ENCODE measurements at places on chromosomes 1 and 21.

GRCh38 chr1:51754666-51755065 lies 123.9 kb downstream of the NRDC start:
- DNase-seq: no peak

DNA sequence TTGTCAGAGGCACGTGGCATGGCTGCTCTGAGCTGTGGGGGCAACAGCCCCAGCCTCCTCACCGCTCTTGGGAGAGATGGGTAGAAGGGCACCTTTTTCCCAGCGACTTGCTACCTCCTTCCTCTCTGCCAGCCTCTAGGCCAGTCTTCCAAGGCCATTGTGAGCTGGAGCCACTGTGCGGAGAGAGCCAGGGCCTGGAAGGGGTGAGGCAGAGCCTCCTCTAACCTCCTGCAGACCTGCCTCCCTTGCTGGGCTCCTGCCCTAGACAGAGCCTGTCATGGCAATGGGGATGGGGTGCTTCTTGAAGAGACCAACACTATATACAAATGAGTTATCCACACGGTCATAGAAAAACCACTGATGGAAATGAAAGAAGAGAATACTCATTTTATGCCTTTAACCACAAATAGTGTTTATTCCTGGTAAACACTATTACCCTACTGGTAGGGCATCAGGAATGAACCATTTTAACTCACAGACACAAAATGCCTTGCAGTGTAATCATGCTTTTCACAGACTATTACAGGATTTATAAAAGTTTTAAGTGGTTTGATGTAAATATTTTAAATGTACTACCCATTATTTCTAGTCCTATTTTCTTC lies 5.0 kb upstream of the IGFN1 start:
- no peak for DNase-seq

DNA sequence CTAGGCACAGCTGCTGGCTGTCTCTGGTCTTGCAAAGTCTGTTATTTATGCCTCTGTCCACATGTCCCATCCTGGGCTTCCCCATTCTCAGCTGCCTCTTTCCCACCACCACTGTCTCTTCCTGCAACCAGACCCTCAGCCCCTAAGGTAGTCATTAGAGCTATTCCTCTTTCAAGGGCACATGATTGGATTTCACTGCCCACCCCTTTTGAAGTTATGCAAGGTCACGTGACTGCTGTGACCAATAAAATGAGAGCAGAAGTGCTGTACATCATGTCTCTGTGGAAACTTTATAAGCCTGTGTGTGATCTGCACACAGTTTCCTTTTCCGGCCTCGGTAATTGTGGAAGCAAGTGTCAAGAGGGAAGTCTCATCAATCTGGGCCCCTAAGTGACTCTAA lies 136.6 kb upstream of the HMGB4 start:
- no peak for DNase-seq

- no peak for DNase-seq
Measured at GRCh38 chr1:44014365-44015104, 16.7 kb downstream of the SLC6A9 start.

- peak; percentile 79 for DNase-seq
Measured at GRCh38 chr1:48007047-48007446, 9.9 kb upstream of the TRABD2B start.

- no peak for DNase-seq
Measured at GRCh38 chr1:58487002-58487401, 59.5 kb downstream of the OMA1 start.

DNA sequence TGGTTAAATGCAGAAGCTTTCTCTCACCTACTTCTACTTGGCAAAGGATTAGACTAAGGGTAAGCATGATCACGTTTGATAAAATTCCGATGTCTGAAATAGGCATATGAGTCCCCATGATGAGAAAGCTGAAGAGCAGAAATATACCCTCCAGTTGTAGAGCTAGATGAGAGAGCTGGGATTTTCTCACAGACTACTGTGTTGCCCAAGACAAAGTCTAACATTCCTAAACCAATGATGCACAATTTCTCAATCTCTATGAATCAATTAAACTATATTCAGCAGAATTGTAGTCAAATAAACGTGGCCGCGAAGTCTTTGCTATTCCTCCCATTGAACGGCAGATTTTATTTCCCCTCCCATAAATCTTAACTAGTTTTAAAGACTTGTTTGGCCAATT lies 699.2 kb downstream of the KCNT2 start:
- peak; percentile 32 for DNase-seq

DNA sequence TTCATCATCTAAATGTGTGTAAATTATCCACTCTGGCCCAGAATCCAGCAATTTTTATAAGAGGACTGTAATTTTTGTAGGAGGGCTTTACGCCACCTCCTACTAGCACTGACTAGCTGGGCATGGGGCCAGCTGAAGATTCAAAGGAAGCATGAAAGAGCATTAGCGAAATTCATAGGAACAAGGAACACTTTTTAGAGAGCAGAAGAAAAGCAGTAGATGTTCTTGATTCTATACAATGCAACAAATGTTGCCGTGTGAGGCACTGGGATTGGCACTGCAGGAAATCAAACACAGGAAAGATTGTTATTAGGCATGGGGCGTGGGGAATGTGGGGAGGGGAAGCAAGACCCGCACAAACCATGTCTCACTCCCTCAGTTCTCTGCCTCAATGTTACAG lies 58.4 kb upstream of the PARP1 start:
- no peak for DNase-seq

- DNase-seq: no peak
Measured at GRCh38 chr1:246434335-246434734, 72.7 kb downstream of the SMYD3 start.

DNA sequence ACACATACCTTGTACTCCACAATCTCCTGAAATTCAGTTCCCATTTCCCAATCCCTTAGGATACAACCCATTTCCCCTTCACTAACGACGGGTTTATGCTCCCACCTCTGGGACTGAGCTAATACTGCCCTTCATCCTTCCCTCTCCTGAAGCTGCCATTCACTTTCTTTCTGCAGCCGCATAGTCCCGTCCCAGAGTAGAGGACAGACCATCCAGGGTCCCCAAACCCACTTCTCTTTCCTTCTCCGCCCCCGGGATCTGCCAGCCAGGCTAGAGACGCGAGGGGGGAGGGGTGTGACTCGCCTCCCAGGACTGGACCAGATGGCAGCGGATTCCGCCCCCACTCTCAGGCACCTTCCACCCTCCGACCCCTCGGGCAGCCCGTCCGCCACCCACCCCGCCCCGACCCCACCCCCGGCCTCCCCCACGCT lies 679 bp downstream of the ABL2 start:
- DNase-seq: peak; percentile 59

DNA sequence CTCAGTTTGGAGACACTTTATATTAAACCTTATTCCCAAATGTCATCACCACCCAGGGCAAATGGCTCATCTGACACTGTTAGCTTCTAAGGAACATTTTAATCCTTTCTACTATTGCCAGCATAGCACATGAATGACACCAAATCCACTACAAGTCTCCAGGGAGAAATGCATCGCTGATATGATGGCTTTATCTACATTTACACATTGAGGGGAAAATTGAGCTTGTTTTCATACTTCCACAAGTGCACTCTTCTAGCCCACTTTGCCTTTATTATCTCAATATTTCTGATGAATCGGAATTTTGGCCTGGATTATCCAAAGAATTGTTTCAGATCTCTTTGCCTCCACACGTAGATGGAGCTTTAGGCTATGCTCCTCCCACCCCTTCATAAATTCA lies 75.4 kb downstream of the RUNX1 start:
- DNase-seq: no peak

DNA sequence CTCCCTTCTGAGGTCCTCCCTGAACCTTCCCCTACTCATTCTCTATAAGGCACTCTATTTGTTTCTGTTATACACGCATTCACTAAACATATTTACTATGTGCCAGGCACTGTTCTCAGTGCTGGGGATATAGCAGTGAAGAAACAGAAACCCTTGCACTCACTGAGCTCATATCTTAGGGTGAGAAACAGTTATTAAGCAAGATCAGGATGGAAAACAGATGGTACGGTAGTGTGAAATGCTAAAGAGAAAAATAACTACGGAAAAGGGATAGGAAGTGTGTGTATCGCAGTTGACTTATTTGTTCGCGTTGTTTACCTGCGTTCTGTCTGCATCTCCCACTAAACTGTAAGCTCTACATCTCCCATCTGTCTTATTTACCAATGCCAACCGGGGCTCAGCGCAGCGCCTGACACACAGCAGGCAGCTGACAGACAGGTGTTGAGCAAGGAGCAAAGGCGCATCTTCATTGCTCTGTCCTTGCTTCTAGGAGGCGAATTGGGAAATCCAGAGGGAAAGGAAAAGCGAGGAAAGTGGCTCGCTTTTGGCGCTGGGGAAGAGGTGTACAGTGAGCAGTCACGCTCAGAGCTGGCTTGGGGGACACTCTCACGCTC lies 572 bp downstream of the CYB5RL start:
- DNase-seq: no peak

DNA sequence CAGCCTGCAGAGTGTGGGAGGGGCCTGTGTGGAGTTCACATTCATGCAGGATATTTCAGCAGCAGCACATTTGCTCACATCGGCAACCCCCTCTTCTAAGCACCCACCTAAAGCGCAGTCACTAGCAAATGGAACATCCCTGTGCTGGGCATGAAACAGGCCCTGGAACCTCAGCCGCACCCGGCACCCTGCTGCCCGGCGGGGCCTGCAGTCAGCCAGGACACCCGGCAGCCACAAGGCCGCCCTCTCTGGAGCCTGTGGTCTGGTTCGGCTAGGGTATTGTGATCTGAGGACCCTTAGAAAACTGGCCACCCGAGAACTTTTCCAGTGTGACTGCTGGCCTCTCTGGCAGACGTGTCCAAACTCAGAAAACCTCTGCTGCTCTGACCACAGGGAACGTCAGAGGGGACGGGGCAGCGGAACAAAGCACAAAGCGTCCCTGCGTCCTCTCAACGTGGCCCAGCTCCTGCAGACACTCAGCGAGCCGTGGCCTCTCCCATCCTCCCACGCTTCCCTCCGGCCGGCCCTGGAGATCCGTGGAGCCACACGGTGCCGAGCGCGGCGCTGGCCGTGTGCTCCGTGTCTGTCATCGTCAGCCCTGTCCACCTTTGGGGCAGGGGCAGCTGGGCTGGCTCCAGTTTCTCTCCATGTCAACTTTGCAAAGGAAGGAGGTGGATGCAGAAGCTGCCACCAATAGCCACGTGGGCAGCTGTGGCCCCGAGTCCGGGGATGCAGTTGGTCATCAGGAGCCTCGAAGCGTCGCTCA lies 175.9 kb upstream of the ARHGEF16 start:
- DNase-seq: no peak

DNA sequence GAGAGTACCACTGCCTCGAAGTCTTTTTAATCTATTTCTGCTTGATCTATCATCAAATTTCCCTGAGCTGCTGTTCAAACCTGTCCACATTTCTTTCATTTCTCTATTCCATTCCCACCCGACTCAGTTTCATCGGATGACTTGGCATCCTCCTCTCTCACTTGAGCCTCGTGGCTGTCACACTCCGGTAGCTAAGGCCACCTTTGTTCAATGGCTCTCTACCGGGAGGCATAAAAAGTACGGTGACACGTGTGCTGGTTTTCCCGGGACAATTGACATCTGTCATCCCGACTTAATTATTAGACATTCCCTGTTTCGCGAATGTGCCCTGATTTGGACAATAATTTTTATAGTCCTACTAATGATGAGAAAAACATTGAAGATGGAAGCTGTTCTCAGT lies 22.6 kb downstream of the MIS18A start:
- DNase-seq: no peak

- DNase-seq: no peak
Measured at GRCh38 chr1:7594002-7594713, 176.9 kb upstream of the VAMP3 start.

- no peak for DNase-seq
Measured at GRCh38 chr1:170095976-170096748, 21.7 kb upstream of the KIFAP3 start.
